ENCODE measurements at places on chromosomes 7 and 10.

GRCh38 chr10:68550747-68551411 is 9.3 kb upstream of the TET1 start:
- no peak overlapping the region for H3K4me3 ChIP-seq
- H3K27me3 ChIP-seq = no peaks in the 10 kb centered on the region
- no peaks in the 10 kb centered on the region for H3K4me1 ChIP-seq
- no peaks in the 10 kb centered on the region for H3K36me3 ChIP-seq
- DNase-seq = peak; percentile 60
- no peak overlapping the region for H3K27ac ChIP-seq

DNA sequence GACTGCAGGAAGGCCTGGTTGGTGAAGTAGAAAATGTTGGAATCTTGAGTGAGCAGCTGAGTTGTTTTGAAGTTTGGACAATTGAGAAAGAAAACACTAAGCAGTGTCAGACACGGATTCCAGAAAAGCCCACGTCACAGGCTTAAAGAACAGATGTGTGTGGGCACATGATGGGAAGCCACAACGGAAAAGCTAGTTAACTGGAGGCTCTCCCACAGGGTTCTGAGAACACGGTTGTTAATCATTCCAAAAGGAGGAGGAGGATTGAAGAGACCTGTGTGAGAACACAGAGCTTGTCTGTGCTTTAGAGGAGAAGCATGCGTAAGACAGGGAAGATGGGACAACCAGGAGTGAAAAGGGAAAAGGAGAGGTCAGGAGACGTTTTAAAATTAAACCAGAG is 42.6 kb downstream of the SHH start:
- no peak overlapping the region for H3K4me3 ChIP-seq
- peak overlapping the region; percentile 5 for H3K27ac ChIP-seq
- H3K27me3 ChIP-seq = no peaks in the 10 kb centered on the region
- no peak for DNase-seq

DNA sequence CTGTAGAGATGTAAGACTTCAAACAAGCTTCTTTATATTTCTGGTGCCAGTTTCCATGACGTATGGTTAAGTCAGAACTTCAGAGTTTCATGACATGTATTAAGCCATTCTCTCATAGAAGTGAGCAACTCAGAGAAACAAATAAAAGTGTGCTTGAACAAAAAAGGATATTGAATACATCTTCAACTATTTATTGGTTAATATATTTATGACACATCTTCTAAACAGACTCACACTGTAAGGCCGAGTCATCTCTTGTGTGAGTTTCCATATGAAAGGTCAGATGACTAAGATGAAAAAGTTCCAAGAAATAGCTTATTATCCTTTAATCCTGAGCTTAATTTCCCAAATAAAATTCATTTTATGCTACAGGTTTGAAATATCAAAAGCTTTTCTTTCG is 105.5 kb upstream of the CSTF2T start:
- no peak overlapping the region for H3K27ac ChIP-seq
- no peaks in the 10 kb centered on the region for H3K4me1 ChIP-seq
- no peaks in the 10 kb centered on the region for H3K36me3 ChIP-seq
- no peak for DNase-seq
- H3K27me3 ChIP-seq = no peaks in the 10 kb centered on the region

- DNase-seq = no peak
- no peak overlapping the region for H3K27ac ChIP-seq
- H3K27me3 ChIP-seq = no peaks in the 10 kb centered on the region
Measured at GRCh38 chr10:22379059-22379458, 33.8 kb downstream of the SPAG6 start.

DNA sequence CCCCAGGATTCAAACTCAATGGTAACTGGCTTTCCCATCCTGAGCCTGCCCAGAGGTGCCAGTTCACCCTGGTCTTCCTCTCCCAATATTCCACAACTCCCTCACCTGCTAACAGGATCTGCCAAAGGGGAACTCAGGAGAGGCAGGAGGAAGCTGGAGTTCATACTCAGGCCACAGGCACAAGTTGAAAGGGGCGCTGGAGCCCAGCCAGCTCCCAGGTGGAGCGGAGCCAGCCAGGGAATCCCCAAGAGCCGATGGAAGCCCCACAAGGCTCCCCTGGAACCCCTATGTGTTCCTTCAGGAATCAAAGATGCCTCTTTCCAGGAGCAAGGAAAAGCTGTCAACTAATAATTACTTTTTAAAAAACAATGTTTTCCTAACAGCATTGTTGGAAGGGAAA is 63.5 kb downstream of the SH3PXD2A start:
- no peaks in the 10 kb centered on the region for H3K27me3 ChIP-seq
- H3K4me3 ChIP-seq = no peak overlapping the region
- H3K36me3 ChIP-seq = no peaks in the 10 kb centered on the region
- peaks cover 21% of the 10 kb centered on the region for H3K4me1 ChIP-seq
- no peak for DNase-seq
- peak overlapping the region; percentile 86 for H3K27ac ChIP-seq

DNA sequence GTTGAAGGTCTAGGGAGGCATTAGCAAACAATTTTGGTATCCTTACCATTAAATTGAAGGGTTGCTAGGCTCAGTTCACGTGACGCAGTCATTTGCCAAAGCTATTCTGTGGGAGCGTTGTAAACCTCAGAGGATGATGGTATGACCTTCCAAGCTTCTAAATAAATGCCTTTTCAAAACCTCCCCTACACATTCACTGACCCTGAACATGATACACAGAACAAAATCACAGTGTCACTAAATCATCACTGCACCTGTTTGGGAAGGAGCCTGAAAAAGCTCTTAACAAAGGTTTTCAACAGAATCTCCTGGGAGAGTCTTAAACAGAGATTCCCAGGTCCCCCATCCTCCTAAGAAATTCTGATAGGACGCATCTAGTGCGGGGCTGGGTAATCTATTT is 13.2 kb upstream of the CCDC172 start:
- no peak for DNase-seq
- H3K27ac ChIP-seq = no peak overlapping the region
- H3K4me3 ChIP-seq = no peak overlapping the region
- H3K4me1 ChIP-seq = no peaks in the 10 kb centered on the region
- H3K36me3 ChIP-seq = no peaks in the 10 kb centered on the region

- no peaks in the 10 kb centered on the region for H3K27me3 ChIP-seq
- H3K4me1 ChIP-seq = peaks cover 17% of the 10 kb centered on the region
- H3K27ac ChIP-seq = peak overlapping the region; percentile 72
- no peaks in the 10 kb centered on the region for H3K36me3 ChIP-seq
Measured at GRCh38 chr10:75430000-75430763, 1.2 kb upstream of the LRMDA start.

DNA sequence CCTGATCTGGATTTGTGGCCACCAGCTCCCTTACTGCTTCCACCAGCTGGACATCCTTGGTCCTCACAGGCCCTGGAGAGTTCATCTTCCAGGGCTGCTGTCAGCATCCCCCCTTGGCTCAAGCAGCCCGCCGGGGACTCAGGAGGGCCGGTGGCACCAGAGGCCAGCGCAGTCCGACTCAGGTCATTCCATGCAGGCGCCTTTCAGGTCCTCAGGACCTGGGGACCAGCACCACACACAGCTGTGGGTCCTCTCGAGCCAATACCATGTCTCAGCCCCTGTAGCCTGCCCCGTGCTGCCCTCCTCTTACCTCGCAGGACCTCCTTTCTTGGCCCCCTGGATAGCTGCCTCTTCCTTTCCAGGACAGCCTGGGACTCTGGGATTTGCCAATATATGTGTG is 145.5 kb downstream of the BMS1 start:
- H3K4me1 ChIP-seq = peaks cover 8% of the 10 kb centered on the region
- DNase-seq = no peak
- H3K4me3 ChIP-seq = no peak overlapping the region
- no peak overlapping the region for H3K27ac ChIP-seq

DNA sequence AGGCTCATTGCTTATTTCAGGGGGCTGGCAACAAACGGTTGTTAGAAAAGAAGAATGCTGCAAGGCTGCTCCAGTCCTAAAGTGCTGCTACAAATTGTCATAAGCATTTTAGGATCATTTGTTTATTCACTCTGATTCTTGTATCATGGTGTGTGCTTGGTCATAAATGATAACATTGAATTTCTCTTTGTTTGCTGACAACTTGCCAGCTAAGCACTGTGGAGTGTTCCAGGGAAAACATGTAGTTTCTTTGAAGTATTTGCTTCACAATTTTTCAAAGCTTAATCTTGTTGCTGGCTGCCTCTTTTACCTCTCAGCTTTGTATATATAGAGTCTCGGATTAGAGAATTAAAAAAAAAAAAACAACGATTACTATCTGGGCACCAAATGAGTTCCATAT is 263.0 kb downstream of the PHF14 start:
- H3K27ac ChIP-seq = no peak overlapping the region
- H3K27me3 ChIP-seq = no peaks in the 10 kb centered on the region
- no peaks in the 10 kb centered on the region for H3K36me3 ChIP-seq
- DNase-seq = no peak
- no peak overlapping the region for H3K4me3 ChIP-seq
- no peaks in the 10 kb centered on the region for H3K4me1 ChIP-seq

DNA sequence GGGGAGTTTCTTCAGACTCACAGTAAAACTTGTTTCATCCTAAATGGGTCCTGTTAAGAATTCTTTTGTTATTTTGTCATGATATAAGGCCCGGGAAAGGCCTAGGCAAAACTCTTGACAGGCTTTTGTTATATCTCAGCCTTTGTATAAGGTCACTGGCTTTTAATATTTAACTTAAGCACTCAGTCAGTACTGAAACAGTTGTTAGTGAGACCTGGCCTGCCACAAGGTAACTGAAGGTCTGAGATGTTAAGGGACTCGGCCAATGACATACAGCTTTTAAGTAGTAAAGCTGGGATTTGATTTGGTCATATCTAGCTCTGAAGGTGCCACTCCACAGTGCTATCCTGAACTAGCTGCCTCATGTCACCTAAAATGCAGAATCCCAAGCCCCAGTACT is 57.2 kb upstream of the STEAP4 start:
- H3K27me3 ChIP-seq = no peaks in the 10 kb centered on the region
- H3K36me3 ChIP-seq = no peaks in the 10 kb centered on the region
- no peak overlapping the region for H3K4me3 ChIP-seq
- DNase-seq = no peak

DNA sequence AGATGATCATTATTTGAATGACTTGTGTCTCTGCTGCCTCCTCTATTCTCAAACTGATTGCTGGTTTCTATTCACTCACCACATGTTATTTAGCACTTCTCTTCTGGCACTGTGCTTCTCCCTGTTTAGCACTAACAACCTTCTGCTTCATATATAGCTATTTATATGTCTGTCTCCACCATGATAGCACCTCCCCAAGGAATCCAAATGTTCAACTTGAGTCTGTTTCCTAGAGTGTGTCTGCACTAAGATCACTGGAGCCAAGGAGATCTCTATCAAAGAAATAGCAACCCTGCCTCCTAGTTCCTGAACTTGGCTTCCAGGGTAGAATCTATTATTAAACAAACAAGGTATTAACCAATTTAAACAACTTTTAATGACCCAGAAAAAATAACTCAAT is 104.5 kb downstream of the CYP26A1 start:
- H3K4me1 ChIP-seq = peaks cover 3% of the 10 kb centered on the region
- no peak overlapping the region for H3K4me3 ChIP-seq
- no peaks in the 10 kb centered on the region for H3K27me3 ChIP-seq
- no peaks in the 10 kb centered on the region for H3K36me3 ChIP-seq

GRCh38 chr7:68087401-68087800 is 1090.8 kb downstream of the TYW1 start:
- H3K4me1 ChIP-seq = no peaks in the 10 kb centered on the region
- DNase-seq = no peak
- no peak overlapping the region for H3K4me3 ChIP-seq
- no peaks in the 10 kb centered on the region for H3K27me3 ChIP-seq
- no peak overlapping the region for H3K27ac ChIP-seq

DNA sequence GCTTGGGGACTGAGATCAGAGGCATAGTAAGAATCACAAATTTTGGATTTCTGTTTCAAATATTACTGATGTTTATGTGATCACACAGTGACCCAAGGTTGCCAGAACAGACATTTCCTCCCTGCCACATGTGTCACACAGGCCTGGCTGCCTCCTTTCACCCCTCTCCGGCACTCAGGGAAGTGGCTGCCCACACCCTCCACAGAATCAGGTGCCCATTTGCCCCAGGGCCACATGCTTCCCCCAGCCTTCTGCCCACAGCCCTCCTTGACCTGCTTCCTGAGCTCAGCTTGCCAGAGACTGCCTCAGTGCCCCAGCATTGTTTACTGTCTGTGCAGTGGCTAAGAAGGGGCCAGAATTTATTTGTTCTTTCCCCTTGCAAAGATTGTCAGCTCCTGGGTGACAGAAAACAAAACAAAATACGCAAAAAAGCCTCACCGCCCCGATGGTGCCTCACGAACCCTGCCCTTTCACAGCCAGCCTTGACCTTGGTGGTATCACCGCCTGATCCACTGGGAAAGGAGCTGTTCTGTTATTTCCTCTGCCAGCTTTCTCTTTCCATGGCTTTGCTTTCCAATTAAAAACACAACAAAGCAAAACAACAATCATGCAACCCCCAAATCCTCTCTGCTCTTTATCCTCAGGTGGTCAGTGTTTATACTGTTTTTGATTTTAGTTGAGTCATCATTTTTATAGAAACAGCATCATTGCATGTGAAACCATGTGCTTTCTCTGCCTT is 52.8 kb downstream of the CHN2 start:
- no peak overlapping the region for H3K4me3 ChIP-seq
- no peak for DNase-seq
- no peaks in the 10 kb centered on the region for H3K27me3 ChIP-seq
- no peaks in the 10 kb centered on the region for H3K36me3 ChIP-seq
- H3K27ac ChIP-seq = no peak overlapping the region
- H3K4me1 ChIP-seq = no peaks in the 10 kb centered on the region

DNA sequence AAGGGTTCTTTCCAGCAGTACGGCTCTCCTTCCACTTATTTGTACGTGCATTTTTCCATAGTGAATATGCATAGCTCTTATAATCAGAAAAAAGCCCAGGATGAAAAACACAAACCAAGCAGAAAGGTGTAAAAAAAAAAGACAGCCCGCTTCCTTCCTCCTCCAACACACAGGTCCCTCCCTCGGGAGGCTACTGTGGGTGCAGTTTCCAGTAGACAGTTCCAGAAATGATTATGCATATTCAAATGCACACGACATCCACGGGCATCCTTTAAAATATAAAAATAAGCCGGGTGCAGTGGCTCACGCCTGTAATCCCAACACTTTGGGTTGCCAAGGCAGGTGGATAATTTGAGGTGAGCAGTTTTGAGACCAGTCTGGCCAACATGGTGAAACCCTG is 59.9 kb downstream of the TNRC18 start:
- DNase-seq = no peak
- H3K27me3 ChIP-seq = no peaks in the 10 kb centered on the region
- H3K36me3 ChIP-seq = peaks cover 4% of the 10 kb centered on the region
- no peak overlapping the region for H3K4me3 ChIP-seq

GRCh38 chr7:155869784-155870076 is 57.5 kb upstream of the SHH start:
- H3K27ac ChIP-seq = no peak overlapping the region
- no peak for DNase-seq
- H3K4me1 ChIP-seq = peaks cover 4% of the 10 kb centered on the region
- H3K27me3 ChIP-seq = no peaks in the 10 kb centered on the region
- H3K4me3 ChIP-seq = no peak overlapping the region
